ENCODE measurements at places on chromosomes 5 and 9.

GRCh38 chr9:86287013-86287412 is 4.7 kb upstream of the ISCA1 start:
- DNase-seq, result peak; percentile 13

- no peak for DNase-seq
These were observed 170.1 kb downstream of the SLF1 start for GRCh38 chr5:94788527-94788926.

DNA sequence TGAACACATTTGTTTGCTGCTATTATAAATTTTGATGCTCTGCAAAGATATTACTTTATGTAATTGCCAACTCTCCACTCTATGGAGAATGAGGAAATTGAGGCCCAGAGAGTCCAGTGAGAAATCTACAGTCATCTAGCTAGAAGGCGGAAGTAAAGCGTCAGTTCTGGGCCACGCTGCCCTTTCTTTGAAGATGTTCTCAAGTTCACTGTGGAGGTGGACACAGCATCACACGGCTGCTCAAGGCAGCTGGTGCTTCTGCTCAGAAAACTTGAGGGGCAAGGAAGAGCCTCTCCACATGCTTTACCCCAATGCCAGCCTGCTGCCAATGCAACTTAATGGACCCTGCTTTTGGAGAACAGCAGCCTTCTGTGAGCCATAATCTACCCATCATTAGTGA is 96.3 kb downstream of the TTLL11 start:
- no peak for DNase-seq

DNA sequence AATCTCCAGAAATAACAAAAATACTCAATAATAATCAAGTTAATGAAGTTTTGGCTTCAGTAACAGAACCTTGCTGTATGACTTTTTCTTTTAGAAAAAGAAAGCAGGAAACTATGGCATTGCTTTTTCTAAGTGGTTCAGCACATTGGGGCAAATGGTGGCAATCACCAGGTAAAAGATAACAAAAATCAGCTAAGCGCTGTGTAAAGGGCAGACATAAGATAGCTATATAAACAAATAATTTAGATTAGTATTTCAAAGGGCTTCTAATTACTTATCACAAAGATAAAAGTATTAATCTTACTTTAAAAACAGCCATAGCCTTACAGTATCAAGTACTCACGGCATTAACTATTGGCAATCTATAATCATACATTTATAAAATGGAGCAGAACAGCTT is 10.0 kb downstream of the TMEM161B start:
- no peak for DNase-seq

DNA sequence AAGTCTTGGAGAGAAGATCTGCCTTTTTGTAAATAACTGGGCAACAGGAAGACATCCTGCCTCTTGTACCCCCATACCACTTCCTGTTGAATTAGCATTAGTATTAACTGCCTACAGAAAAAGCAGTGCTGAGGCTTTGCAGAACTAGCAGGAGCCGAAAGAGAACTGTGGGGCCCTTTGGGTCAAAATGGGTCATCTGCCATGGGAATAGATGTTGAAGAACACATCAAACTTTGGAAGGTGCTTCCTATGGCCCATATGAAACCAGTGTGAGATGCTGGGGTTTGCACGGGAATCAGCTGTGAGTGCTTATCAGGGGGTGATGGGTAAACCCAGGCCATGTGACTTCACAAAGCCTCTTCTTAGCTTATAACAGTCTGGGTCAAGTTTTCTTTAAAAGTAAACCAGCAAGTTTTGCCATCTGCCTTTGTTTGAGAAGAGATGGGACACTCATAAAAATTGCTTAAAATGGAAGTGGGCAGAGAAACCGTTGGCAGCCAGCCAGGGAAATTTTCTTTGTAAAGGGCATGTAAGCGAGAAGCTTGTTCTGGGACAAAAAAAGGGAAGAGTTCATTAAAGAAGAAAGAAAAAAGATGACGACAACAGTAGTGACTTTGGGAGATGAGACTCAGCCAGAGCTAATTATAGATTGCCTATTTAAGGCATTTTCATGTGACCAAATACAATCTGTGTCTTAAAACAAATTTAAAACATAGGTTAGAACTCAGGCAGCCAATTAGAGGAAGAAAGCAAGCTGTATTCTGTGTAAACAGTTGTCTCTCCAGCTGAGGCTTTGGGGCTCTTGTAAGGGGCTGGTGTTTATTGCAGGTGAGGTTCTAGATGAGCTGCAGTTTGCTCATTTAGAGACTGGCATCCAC is 4.4 kb downstream of the SLC25A25 start:
- no peak for DNase-seq

- peak; percentile 71 for DNase-seq
These were observed 398 bp downstream of the RAPGEF6 start for GRCh38 chr5:131634666-131634995.

DNA sequence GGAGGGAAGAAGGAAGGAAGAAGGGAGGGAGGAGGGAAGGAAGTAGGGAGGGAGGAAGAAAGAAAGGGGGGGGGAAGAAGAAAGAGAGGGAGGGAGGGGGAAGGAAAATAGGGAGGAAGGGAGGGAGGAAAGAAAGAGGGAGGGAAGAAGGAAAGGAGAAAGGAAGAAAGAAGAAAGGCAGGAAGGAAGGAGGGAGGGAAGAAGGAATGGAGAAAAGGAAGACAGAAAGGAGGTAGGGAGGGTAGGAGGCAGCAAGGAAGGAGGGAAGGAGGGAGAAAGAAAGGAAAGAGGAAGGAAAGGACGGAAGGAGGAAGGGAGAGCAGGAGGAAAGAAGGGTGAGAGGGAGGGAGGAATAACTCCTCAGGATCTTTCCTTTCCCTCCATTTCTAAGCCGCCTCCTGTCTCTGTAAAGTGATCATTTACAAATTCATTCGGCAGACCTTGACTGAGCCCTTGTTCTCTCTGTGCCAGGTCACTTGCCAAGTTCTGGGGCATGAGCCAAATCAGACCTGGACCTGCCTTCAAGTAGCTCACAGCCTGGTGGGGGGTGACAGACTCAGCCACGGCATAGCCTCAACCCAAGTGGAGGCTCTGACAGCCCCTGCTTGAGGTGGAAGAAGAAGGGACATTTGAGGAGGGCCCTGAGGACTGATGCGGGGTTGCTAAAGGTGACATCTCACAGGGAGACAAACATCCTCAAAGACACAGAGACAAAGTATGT is 69.0 kb upstream of the HRH2 start:
- no peak for DNase-seq

DNA sequence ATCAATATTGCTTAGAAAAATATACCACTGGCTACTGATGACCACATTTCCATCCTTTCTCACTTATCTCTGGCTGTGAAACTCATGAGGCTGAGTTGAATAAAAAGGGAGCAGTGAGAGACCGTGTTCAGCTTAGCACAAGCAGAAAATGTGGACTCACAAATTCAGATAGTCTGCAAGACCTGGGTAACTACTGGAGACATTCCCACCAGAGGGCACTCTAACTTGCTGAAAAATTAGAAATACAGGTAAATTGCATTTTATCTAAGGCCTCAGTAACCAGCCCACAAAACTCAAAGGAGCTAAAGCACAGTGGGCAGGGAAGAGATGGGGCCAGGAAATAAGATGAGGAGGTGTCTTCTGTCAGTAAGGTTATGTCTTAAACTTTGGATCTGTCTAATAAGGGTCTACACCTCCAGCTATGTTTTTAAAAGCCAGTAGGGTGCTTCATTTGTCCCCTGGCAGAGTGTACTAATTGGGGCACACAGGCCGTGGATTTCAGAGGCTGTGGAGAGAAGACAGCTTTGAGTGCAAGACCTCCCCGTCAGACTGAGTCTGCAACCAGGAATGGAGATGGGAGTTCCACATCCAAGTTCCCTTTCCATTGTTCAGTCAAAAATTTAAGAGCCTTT is 8.7 kb upstream of the NDUFB6 start:
- peak; percentile 31 for DNase-seq

DNA sequence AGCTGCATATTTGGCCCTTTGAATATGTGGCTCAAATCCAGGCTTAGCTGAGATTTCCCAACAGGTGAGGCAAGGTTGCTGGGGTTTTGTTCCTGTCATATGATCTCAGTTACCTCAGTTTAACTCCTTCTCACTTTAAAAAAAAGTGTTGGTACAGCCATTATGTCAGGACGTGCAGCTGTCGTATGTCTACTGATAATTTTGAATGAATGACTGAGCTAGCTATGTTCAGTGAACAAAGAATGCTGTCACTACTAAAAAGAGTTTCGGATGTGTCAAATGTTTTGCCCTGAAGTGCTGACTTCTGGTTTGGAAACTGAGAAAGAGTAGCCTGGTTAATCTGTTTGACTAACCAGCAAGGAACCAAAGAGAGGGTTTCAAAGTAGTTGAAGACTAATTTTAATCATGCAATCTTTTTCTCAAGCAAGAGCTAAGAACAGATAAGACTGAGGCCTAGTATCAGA is 106.3 kb upstream of the NR3C1 start:
- DNase-seq, result no peak

DNA sequence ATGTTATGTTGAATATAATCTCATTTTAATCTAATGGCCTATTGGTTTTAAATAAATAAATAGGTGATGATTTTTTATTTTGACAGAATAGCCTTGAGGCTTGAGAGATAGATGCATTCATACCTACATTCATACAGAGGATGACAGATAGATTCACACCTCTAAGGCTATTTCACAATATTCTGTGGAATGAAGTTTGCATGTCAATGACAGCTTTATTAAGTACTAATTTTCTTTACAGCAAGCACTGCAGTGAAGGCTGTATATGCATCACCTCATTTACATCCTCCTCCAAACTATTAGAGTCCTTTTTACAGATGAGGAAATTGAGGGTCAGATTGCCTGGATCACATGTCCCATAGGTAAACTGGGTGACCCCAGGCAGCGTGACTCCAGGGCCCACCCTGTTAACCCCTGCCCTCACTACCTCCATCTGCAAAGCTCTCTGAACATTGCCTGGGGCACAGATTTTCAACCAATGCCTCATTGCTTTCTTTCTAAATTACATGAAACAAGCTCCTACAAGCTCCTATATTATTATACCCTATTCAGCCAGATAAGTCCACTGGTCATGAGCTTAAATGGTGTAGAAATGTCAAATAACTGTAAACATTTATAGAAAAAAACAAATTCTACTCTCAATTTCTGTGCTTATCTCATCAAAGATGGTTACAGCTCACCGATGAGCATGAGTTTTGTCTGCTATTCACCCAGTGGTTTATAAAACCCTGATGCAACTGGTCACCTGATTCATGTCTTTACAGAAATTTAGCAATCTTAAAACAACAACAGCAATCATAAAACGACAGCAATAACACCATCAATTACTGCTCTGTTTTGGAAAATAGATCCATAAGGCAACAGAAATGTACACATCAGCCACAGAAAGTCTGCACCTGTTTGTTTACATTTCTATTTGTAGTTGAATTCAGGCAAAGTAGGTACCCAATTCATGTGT is 338.0 kb downstream of the NSG2 start:
- no peak for DNase-seq

DNA sequence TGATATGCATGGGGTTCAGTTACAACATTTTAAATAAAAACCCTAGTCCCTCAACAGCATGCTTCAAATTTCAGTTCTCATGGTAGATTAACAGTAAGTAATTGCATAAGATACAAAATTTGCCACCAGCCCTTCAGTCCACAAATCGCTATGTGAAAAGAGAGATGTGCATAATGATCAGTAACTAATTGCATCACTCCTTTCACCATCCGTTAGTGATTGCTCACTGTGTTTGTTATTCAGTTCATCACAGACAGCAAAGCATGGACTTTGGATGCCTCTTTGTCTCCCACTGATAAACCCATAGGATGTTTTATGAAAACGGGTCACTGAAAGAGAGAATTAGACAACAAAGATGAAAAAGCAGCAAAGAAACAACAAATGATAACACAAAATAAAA is 103.2 kb downstream of the MCTP1 start:
- no peak for DNase-seq

DNA sequence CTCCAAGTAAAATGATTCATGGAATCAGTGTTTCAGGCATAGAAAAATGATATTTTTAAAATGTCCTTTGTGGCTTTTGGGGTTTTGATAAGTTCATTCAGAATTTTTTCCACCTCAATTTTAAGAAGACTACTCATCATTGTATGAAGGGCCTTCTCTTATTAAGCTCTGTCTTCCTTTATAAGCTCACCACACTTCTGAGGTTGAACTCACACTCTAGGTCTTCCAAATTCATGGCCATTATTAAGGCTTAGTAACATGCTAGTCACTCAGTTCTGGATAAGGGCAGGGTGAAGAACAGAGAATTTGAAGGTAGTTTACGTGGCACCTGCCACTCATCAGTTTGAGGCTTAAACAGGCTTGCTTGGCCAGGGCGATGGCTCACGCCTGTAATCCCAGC is 4.2 kb downstream of the MELK start:
- DNase-seq, result no peak

- peak; percentile 65 for DNase-seq
These were observed at the start of gene RASGEF1C for GRCh38 chr5:180209137-180209581. TSS of gene RASGEF1C (minus strand) at chr5:180209211. CDS start at chr5:180138052, 71,159 bp downstream.

All from stimulated activated naive CD8-positive, alpha-beta T cell treated with anti-CD3 and anti-CD28 coated beads, Interleukin-15, amount 100 ng/mL, for 72 hours (primary cell).